Suprapubic skin (tissue), 4 donors: ENCODE measurements at places on chromosomes 2 and 18. TPM values are rescaled to one million over a fixed set of nuclear protein-coding genes. Genes with fewer than 3 reads are reported as not detected.

DNA sequence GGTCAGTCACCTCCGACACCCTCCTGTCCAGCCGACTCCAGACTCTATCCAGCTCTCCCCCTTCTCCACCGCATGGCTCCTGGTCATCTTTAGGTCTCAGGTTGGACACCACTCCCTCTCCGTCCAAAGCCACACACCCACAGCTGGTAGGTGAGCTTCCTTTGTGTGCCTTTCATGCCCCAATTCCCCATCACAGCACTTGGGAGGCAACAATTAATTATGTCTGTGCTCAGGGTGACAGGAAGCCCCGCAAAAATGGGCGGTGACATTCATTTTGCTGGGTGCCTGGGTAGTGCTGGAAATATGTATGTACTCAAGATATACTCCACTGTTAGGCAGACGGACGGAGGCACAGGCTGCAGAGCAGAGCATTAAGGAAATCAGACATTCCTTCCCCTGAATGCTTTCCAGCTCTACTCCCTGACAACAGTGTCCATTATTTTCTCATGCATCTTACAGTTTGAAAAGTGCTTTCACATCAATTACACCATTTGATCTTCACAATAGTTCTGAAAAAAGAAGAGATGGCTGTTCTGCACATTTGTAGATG, 13.1 kb downstream of the EPB41L3 start:
- DNase-seq, result no peak

DNA sequence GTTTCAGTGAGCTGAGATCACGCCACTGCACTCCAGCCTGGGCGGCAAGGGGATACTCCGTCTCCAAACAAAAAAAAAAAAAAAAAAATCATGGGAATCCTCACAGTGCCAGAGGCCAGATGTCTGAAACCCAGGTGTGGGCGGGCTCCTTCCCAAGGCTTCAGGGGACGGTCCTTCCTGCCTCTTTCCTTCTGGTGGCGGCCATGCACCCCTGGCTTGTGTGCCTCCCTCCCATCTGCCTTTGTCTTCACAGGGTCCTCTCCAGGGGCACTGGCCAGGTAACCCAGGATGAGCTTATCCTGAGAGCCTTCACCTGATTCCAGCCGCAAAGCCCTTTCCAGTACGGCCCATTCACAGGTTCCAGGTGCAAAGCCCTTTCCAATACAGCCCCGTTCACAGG, 40.9 kb upstream of the GPC1 start:
- DNase-seq, result no peak

DNA sequence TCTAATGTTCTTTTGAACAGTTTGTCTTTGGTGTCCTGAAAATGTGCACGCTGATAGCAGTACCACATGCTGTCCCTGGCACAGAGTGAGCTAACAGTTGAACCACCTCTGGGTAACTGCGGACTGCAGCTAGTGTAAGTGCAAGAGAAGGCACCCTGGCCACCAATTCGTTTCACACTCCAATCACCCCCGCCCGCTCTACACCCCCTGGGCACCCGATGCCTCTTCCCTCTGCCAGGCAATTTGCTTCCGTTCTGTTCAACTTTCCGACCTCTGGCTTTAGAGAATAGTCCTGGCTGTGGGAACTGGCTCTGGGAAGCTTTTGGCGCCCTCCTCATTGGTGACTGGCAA, 1.4 kb downstream of the DOCK10 start:
- DNase-seq, result no peak

GRCh38 chr2:212146416-212146815, 392.2 kb downstream of the ERBB4 start:
- no peak for DNase-seq

DNA sequence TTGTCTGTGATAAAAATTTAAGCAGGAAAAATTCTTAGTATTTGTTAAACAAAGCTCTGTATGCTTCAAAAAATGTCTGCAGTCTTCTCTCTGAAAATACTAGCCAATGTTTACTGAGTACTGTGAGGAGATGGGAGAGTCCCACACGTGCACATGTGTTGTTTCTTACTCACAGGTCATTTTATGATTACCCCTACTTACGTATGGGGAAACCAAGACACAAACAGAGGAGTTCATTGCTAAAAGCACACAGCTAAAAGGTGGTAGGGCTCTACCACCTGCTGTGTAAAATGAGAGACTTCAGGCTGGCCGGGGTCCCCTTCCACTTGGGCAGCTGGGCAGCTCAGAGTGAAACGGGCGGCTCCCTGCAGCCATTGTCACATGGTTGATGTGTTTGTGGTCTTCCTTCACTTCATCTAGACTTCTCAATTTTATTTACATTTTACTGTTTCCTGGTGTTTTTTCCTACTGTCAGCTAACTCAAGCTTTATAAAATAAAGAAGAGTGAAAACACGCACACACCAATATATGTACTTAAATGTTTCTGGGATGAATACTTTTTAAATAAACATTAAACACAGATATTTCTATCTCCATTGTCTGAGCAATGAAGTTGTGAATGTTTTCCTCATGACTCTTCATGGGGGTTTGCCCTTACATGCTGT, 71.2 kb downstream of the MBP start:
- DNase-seq, result no peak

- DNase-seq, result no peak
Measured at GRCh38 chr2:86809481-86810121, 18.9 kb upstream of the CD8A start.

GRCh38 chr2:115199966-115200365, 757.5 kb downstream of the DPP10 start:
- DNase-seq, result no peak

- no peak for DNase-seq
Measured at GRCh38 chr2:107259408-107260195, 373.6 kb upstream of the ST6GAL2 start.

Gene DUSP2
- total RNA-seq, result 124 TPM

Gene EML6
- 5.0 TPM for total RNA-seq

Gene IRS1
- total RNA-seq, result 40.7 TPM

Gene ATP6V1B1
- 22.7 TPM for total RNA-seq

Gene CAB39
- total RNA-seq, result 53.0 TPM
